Fibroblast of gingiva (primary cell): ENCODE measurements at places on chromosomes 6 and 20.

DNA sequence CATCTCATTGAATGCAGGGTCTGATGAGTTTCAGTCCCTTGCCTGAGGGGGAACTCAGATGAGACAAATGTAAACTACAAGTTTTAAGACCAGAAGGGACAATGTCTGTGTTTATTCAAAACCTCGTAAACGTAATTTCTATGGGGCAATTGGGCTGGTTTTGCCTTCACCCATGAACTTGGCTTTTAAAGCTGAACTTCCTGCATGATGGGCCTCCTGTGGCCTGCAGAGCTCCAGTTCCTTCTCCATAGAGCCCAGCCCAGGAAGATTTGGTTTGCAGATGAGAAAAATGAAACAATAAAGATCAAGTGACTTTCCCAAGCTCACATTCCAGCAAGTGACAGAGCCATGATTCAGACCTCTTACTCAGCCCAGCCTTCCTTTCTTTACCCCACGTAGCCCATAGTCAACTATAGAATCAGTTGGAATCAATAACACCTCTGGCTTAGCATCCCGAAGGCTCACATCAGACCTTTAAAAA, 612.3 kb downstream of the UTRN start:
- DNase-seq = peak; percentile 96

- DNase-seq = no peak
Measured at GRCh38 chr20:2207770-2208097, 88.1 kb upstream of the TGM3 start.

GRCh38 chr6:80366714-80367113, 260.2 kb downstream of the BCKDHB start:
- DNase-seq = no peak

- DNase-seq = no peak
Measured at GRCh38 chr6:18121580-18122127, 823 bp downstream of the NHLRC1 start.

GRCh38 chr6:128803911-128804310, 79.0 kb upstream of the LAMA2 start:
- peak; percentile 1 for DNase-seq

DNA sequence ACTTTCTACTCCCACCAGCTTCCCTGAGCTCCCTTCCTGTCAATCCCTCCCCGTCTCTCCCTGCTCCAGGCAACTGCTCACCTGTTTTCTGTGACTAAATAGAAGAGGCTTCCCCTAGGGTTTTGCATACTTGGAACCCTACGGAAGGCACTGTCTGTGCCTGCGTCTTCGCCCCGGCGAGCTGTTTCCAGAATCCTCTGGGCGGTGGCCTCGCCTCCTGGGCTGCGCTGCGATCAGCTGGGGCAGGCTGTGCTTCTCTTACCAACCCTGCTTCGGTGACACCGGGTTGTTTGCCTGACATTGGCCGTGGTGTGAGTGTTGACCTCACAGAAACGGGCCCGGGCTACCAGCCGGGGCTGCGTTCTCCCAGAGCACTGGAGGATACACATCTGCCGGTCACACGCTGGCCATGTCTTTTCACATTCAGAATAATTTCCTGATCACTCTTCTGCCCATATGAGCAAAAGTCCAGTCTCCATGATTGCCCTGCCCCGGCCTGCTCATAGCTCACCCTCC, 29.4 kb upstream of the CCR6 start:
- DNase-seq = no peak

GRCh38 chr20:8443464-8444072, 311.5 kb downstream of the PLCB1 start:
- no peak for DNase-seq

DNA sequence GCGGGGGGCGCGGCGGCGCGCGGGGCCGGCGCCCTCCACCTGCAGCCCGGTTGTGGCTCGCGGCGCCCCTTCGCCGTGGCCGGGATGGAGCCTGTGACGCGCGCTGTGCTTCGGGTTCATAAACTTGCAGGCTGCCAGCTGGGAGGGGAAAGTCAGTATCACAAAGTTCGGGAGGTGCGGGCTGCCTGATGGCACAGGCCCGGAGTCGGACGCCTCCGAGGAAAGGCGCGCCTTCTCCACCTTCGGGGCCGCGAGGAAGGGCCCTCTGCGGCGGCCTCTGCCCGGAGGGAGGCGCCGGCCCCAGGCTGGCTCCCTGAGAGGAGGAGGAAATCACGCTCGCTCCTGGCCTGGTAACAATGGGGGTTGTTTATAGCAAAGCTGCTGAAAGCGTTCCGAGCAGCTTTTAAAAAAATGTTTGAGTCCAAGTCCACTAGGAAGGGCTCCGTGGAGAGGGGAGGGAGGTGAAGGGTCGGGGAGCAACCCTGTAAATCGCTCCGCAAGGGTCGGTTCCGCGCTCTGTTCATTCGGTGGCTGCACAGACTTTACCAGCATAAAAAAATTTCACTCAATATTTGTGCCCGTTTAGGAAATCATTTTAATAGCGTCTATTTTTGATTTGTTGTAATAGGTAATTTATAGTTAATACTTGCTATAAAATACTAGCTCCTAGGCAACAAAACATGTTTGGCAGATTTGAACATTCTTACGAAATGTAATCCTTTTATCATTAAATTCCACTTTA, 1.0 kb downstream of the AFDN start:
- peak; percentile 28 for DNase-seq

DNA sequence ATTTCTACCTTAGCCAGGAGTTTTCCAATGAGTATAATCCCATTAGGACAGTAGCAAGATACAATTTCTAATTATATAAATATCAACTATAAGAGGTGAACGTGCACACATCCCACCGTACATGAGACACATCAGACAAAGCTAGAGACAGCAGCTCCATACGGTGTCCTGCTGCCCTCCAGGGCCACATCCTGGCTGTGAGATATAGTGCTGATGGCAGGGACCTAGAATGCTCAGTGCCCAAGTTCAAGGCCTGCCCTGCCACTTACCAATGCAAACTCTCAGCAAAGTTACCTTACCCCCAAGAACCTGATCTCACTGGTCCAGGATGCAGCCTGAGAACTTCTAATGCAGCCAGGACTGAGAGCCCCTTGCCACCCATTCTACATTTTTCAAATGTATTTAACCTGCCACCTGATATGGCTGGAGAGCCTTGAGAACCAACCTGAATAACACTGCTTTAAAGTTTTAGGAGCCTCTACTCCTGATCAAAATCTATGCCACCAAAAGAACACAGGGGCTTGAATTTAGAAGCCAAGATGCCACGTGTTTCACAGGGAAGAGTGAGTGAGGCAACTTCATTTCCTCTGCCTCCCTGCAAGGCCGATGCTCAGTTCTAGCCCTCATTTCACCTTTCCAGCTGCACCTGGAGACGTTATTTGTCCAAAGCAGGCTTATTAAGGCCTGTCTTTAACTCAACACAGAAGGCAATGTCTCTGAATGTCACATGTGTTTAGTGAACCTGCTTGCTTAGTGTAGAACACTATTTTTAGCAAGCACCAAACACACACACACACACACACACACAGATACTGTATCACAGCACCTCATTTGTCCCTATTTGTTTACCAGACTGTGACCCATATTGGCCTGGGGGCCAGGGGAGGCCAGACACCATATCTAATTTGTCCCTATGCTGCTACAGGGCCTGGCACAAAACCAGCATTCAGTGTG, 6.1 kb downstream of the NFATC2 start:
- DNase-seq = no peak

DNA sequence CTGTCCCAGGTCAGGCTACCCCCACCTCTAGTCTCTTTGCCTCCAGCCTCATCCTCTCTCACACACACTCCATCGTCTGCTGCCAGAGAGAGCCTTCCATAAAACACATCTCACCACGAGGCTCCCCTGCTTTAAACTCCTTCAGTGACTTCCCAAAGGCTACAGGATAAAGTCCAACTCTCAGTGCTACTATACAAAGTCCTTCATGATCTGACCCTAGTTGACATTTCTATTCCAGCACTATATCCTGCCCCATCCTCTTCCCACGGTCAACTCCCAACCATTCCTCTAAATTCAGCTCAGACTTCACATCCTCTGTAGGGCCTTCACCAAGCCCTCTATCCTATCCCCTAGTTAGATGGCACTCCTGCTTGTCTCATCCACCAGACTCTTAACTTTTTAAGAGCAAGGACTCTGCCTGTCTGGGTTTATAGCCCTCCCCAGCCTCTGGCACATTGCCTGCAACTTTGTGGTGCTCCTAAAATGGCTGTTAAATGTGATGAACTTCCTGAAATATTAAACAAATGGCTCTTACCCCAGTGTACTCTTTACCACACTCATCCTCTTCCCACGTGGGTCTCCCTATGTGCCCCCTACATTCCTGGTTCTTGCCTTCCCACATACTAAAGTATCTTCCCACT, 36.1 kb downstream of the KIF16B start:
- no peak for DNase-seq

- no peak for DNase-seq
Measured at GRCh38 chr20:2749951-2750490, 50.4 kb downstream of the CPXM1 start.

DNA sequence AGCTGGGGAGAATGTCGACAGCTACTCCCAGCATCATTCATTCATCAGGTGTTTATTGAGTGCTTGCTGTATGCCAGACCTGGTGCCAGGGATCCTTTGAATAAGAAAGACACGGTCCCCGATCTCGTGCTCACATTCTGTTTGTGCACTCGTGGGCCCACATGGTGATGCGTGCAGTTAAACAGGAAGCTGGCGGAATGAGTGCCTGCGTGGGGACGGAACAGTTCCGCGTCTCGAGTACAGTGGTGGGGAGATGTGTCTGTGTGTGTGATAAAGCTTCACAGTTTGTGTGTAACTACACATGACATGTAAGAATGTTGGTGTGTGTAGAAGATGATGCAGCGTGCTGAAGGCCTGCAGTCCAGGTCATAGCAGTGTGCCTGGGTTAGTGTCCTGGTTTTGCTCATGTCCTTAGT, 6.5 kb downstream of the RBM38 start:
- DNase-seq = no peak

- DNase-seq = no peak
Measured at GRCh38 chr6:73004861-73005260, 220.4 kb downstream of the KHDC1L start.

- no peak for DNase-seq
Measured at GRCh38 chr20:62059401-62059800, 6.3 kb downstream of the TAF4 start.

GRCh38 chr6:99602520-99603420, 3.9 kb upstream of the PRDM13 start:
- no peak for DNase-seq

DNA sequence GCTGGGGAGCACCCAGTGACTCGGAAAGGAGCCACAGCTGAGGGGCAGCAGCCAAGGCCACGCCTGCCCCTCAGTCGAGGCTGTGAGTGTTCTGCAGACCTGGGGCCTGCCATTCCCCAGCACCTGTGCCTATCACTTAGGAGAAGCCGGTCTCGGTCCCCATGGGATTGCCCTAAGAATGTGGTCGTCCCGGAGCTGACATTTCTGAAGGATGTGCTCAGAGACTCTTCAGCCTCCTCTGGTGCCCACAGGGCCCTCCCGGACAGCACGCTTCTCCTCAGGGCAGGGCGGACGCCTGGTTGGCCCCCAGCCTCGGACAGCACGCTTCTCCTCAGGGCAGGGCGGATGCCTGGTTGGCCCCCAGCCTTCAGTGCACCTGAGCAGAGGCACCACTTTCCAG, 223.9 kb downstream of the ERMARD start:
- DNase-seq = no peak

- DNase-seq = no peak
Measured at GRCh38 chr6:14925025-14925698, 320.7 kb upstream of the JARID2 start.

DNA sequence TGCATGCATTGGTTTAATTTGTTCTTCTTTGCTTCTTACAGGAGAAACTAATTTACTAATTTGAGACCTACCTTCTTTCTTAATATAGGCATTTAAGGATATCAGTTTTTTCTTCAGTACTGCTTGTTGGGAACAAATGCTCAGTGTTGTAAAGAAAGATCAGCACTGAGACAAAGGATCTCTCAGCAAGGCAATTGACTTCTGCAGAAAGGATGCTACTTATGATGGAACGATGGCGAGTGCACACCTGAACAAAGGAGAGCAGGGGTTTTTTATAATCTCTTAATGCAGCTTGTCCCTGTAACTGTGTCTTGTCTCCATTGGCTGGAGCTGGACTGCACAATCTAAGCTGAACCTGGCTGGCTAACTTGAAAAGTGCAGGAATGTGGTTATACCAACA, 64.2 kb downstream of the RPP21 start:
- no peak for DNase-seq
